ENCODE measurements at places on chromosomes 1 and 21.

GRCh38 chr1:1847890-1848289, 43.0 kb downstream of the GNB1 start:
- no peak for DNase-seq

DNA sequence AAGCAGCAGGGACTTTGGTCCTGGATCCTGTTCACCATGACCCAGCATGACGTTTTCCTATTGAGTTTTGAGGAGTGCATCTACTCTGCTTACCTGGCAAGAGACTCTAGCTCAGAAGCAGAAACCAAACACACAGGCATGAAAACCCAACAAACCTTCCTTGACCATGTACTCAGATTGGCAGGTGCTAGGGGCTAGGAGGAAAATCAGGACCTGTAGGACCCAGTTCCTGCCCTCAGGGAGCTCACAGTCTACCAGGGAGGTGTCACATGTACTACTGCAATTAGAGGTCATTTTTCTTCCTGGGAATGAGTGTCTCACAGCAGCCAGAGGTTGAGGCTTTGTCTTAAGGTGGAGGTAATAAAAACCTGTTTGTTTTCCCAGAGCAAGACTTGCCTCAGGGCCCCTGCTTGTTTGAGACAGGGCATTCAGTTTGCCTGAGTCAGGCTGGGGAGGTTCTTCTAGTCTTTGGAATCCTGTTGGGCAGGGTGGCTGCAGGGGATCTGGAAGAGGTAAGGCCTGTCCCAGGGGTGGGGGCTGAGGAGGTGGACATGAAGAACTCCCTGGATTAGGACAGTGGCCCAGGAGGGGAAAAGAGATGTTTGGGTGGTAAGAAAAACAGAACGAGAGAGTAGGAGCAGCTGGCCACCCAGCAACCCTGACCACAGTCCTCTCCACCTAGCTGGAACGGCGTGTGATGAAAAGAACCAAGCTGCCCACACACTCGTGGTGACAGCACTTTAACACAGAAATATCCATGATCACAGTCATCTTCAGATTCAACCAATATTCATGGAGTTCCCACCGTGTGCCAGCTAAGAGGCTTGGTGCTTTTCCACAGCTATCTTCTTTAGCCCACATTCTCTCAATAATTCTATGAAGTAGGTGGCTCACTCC, 30.8 kb downstream of the IER5 start:
- DNase-seq: no peak

DNA sequence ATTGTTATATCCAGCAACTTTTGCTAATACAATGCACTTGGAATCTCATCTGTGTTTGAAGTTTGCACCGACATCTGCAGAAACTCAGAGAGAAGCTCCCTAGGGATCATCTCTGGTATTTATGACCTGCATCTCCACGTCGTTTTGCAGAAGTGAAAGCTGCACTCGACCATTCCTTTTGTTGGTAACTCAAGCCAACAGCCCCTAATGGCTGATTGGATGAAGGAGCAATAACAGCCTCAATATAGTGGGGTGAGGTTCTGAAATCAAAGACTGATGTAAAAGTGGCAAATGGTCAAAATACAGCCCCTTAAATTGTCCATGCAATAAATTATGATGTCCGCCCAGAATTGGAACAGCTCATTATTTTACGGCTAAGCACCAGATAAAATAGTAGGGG, 344.2 kb upstream of the KAZN start:
- DNase-seq: no peak

DNA sequence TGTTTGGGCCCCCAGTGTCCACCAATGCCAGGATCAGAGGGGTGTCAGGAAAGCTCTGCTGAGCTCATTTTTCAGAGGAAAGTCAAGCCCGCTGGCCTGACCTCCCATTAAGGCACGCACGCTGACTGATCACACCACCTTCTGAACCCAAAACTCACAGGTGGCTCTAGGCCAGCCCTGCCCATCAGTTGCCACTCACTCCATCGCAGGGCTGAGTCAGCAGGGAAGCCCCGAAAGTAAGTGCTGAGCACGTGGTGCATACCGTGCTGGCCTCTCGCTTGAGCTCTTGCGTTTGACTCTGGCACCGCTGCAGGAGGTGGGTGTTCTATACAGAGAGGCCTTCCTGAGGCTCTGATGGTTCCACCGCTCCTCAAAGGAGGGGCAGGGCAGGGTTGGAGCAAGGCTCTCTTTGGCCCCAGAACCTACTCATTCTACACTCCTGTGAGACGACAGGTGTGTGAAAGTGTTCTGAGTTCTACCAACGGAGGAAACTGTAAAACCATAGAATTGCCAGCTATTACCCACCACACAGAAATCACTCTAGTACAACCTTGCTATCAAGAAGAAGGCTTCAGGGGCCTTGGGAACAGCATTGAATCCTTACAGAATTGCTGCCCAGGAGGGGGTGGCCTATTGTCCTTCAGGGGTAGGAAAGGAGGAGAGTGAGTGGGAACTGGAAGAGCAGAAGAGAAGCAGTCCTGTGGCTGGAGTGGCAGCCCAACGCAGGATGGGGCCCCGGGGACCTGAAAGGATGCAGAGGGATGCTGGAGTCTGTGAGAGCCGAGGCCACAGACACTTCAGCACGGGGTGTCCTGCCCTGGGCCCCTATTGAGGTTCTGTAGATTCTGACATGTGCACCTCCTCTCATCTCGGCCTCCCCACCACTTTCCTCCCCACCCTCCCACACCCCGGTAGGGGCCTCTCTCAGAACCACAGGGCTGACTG, 214.7 kb upstream of the EDN2 start:
- peak; percentile 42 for DNase-seq

DNA sequence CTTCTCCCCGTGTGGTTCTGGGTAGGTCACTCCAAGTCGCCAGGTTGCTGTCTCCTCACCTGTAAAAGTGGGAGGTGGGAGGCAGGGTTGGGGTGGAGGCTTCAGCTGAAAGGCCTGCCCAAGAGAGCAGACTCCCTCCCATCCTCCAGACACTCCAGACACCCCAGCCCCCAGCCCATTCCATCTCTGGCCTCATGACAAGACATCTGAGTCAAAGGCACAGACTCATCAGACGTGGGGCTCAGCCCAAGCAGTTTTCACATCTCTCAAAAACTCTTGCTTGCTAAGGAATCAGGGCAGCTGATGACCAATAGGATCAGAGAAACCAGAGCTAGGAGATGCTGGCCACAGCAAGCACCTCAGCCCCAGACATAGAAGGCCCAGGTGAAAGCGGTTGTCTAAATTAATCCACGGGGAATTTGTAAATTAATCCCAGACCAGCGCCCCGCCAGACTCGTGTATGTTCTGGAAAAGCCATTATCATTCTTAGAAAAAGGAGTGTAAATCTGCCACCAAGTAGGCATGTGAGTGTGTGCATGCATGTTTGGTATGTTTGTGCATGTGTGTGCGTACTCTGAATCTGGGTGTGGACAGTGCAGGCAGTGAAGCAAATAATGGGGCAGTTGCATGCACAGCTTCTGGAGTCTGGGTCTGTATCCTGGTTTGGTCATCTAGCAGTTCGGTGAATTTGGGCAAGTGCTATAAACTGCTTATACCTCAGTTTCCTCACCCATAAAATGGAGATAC, 55.2 kb downstream of the KCND3 start:
- DNase-seq: no peak

DNA sequence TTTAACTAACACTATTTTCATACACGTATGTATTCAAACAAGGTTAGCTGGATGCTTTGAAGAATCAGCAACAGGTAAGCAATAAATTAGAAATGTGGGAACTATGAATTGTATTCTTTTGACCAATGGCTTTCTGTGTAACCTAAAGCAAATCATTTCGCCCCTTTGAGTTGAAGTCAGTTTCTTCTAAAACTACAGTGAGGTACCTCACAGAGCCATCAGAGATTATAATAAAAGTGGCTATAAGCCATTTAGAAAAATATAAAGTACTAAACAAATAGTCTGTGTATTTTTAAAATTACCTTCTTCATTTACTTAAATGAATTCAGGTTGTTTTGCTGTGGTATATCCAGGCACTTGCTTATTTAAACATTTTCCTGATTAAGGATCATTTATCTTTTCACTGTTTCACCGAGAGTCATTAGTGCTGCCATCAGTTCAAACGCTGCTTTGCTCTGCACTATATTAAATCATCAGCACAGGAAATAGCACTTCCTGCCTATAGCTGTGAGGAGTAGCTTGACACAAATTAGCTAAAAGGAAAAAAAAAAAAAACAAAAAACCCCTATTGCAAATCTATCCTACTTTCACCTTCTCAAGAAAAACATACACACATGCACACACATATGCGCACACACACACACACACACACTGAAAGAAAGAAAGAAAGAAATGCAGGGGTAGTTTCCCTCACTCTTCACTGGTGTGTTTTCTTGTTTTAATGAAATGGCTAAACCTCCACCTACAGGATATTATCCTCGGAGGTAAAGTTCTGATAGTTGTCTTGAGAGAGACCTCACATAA, 39.8 kb upstream of the C1orf105 start:
- peak; percentile 73 for DNase-seq

- DNase-seq: no peak
Measured at GRCh38 chr1:232835166-232835565, 29.9 kb downstream of the MAP10 start.

- DNase-seq: no peak
Measured at GRCh38 chr1:228437424-228437962, 20.8 kb upstream of the TRIM17 start.

DNA sequence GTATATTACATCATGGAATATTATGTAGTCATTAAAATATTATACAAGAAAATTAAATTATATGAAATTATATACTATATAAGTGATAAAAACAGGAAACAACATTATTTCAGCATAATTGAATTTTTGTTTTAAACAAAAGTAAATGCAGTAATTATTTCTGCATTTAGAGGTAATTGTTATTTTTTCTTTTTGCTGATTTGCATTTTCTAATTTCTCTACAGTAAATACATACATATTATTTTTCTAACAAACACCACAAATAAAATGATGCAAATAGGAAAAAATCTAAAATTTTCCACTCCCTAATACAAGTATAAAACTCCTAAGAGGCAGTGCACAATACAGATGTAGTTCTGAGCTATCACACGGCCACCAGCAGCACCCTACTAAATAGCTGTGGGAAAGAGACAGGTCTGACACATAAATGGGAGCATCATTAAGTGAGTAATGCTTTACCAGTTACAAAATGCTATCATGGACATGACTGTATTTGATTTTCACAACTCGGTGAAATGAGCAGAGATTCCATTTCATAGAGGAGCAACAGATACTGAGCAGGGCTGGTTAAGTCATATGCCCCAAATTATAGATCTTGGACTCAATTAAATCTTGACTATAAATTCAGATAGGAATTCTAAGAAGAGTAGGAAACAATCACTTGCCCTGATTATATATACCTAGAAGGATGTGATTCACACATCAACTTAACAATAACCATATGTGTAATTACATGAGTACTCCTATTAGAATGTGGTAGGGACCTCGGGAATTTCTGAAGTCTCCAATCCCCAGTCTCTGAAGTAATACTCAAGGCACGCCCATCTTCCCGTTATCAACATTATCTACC, 49.0 kb downstream of the NRIP1 start:
- no peak for DNase-seq

DNA sequence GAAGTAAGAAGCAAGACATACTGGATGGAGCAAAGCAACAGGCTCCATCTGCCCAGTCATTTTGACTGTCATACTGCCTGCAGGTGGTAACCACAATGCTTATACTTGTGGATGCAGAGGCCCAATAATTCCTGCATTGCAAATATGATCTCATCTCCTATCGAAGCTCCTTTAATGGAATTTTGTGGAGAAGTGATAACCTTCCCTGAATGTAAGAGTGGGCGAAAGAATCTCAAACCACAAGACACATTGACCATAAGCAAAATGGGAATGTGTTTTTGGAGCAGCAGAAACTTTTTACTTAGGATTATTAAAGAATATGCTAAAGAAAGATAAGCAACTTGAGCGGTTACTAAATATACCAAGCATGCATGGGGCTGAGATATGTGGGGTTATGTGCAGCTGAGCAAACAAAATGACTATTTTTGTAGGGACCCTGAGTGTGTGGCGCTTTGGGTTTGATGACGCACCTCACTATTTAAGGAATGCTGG, 77.4 kb upstream of the BACH1 start:
- no peak for DNase-seq
